Left lung (tissue), 14 donors: ENCODE measurements at places on chromosomes 2 and 18. TPM values are rescaled to one million over a fixed set of nuclear protein-coding genes. Genes with fewer than 3 reads are reported as not detected.

ZNF396 gene
- total RNA-seq: 3.5 TPM

GRHL1 gene
- total RNA-seq: 4.7 TPM

NPPC gene
- total RNA-seq: not detected

IL1RL1 gene
- 72.2 TPM for total RNA-seq

CHRNG gene
- total RNA-seq: not detected

STPG4 gene
- total RNA-seq: 0.67 TPM

TTC31 gene
- total RNA-seq: 27.0 TPM

GKN2 gene
- total RNA-seq: 130 TPM

TRIB2 gene
- 39.7 TPM for total RNA-seq

FMNL2 gene
- 47.6 TPM for total RNA-seq

DAPL1 gene
- not detected for total RNA-seq

ELOA2 gene
- total RNA-seq: not detected

MATN3 gene
- 9.1 TPM for total RNA-seq
